M059J (cell line): ENCODE measurements at places on chromosomes 6 and 20. TPM values are rescaled to one million over a fixed set of nuclear protein-coding genes. Genes with fewer than 3 reads are reported as not detected.

- peak; percentile 96 for DNase-seq
Observed at GRCh38 chr6:117440706-117441525, 15.2 kb upstream of the ROS1 start.

- peak; percentile 67 for DNase-seq
Observed at GRCh38 chr6:52317841-52318581, 33.5 kb upstream of the MCM3 start.

DNA sequence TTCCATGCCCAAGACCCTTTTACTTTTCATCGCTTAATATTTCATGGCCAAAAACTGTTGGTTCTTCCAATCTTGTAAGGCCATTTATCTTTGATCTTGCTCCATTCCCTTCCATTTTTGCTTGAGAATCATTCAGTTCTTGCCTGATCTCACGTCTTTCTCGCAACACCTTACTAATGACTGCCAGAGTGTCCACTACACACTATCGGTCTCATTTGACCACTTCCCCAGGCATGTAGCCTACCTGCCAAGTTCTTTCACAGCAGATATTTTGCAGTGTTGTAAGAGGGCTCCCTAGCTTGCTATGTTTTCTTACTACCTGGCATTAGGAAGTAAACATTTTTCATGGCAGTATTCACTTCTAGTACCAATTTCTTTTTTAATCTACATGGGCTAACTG lies 248.0 kb downstream of the ESR1 start:
- no peak for DNase-seq

- DNase-seq = no peak
Observed at GRCh38 chr20:3166913-3167342, 6.4 kb downstream of the LZTS3 start.

DNA sequence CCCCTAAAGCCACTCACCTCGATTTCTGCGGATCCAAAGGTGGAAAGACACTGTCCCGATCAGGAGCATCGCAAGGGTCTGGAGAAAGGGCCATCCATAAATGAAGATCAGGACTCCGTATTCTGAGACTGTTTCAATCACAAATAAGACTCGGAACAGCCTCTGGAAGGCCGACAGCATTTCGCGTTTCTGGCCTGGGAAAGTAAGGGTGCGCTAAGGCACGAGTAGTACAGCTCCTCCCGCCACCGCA lies 44.6 kb downstream of the DPPA5 start:
- DNase-seq = no peak

GRCh38 chr6:148447521-148448230 lies 105.0 kb downstream of the SASH1 start:
- no peak for DNase-seq

- DNase-seq = peak; percentile 18
Observed at GRCh38 chr6:26445934-26446667, 5.8 kb downstream of the BTN3A3 start.

Gene RIMS4
- 0.02 TPM in 2 replicates for total RNA-seq

DNA sequence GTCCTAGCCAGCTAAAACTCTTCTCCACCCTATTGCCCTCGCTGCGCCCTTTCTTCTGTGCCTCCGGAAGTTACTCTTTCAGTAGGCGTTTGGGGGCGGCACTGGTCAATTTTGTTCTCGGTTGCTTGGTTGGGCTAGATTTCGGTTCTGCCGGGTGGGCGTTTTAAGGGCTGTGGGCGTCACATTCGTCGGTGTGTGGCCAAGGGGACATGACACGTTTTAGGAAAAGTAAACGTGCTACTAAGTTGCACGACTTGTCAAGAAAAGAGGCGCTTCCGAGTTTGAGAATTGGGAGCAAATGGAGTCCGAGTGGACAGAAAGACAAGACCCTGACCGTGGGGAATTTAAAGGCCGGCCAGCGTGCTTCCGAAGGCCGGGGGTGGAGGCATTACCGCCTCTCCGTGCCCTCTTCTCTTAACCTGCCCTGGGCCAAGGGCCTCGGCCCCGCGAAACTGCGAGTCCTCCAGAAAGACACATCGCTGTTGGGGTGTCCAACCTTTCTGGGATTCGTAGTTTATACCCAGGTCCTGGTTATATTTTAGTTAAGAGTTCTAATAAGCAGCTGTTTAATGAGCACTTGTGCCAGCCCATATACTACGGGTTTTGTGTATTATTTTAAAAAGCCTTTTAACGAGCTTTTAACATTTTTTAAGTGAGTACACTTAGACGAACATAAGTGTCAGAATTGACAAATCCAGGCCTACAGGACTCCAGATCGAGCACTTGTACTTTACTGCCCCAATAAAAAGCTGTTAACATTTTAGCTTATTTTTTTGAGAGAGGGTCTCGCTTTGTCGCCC lies 664 bp upstream of the BAG6 start:
- DNase-seq = no peak

- peak; percentile 100 for DNase-seq
Observed at GRCh38 chr6:158026054-158026900, 44.6 kb downstream of the SYNJ2 start.

GRCh38 chr6:32679492-32679891 lies 13.0 kb upstream of the HLA-DQB1 start:
- no peak for DNase-seq

Gene GSTA3
- total RNA-seq = 0.27 and 2.4 TPM in 2 replicates

Gene BHLHE23
- not detected in 2 replicates for total RNA-seq

DNA sequence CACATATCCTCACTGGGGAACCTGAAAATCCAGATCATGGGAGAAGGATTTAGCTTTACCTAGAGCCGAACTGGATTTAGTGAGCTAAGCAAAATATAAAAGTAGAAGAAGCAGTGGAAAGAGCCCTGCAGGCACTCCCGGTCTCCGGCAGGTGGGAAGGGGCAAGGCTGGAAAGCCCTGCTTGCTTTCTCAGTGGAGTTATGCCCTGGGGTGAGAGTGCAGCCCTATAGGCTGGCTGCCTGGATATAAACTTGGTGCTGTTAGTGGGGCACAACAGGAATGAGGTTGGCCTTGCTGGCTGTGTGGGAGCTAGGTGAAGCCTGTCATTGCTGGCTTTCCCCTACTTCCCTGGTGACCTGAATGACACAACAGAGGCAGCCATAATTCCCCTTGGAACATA lies 122.0 kb downstream of the CDK19 start:
- no peak for DNase-seq

Gene ABHD16B
- total RNA-seq = not detected in 2 replicates

- DNase-seq = peak; percentile 51
Observed at GRCh38 chr6:56771189-56771588, 128.5 kb upstream of the DST start.

Gene NEURL2
- 3.1 and 6.0 TPM in 2 replicates for total RNA-seq

DNA sequence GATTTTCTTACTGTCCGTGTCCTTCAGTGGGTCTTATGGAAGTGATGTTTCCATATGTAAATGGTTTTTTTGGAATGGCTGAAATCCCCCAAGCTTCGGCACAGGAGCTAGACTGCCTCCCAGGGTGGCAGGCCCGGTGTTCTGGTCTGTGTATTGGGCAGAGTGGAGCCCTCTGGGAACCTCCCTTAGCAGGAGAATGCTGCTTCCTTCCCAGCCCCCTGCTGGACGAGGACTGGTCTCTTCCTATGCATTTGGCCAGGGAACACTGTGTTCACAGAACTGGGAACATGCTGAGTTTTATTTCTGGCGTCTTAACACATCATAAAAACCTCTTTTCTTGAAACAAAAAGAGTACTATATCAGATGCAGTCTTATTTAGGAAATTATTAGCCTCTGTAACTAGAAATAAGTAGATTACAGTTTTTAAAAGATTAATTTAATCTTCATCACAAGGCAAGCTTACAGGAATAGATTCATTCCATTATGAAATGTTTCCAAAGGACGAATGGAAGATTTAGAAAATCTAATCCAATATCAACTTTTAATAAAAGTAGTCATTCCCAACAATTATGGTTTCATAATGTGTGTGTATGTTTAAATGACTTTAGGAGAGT lies 56.6 kb downstream of the SYTL3 start:
- peak; percentile 47 for DNase-seq

GRCh38 chr6:63140692-63141318 lies 70.5 kb upstream of the FKBP1C start:
- DNase-seq = no peak

GRCh38 chr6:1739680-1740079 lies 130.0 kb downstream of the FOXC1 start:
- DNase-seq = no peak

- DNase-seq = no peak
Observed at GRCh38 chr20:48709058-48709691, 118.6 kb downstream of the PREX1 start.

- DNase-seq = no peak
Observed at GRCh38 chr20:49542514-49542991, 25.4 kb downstream of the PTGIS start.

DNA sequence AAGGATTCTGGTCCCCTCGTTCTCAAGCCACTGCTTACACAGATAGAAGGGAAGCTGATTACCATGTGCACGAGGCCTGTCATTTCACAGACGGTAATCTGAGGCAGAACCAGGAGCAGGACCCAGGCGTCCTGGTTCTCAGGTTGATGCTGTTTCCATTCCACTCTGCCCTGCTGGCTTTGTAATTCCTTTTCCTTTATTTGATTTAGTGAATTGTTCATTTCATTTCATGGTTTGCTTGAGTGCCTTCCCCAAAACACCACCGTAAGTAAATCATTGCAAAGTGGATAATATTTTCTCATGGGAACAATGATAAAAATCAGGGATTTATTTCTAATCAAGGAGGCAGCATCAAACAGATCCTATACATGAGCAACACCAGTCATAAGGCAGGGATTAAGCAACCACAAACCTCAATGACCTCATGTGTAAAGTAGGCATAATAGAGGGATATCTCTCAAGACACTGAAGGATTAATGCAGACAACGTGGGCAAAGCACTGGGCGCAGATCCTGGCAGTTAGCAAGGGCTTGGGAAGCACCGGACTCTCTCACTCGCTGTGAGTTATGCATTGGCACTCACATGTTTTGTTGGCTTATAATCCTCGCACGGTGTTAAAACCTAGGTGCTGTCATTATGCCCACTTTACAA lies 229.5 kb upstream of the FOXQ1 start:
- DNase-seq = peak; percentile 89

Gene RCAN2
- total RNA-seq = 2.3 and 2.7 TPM in 2 replicates

DNA sequence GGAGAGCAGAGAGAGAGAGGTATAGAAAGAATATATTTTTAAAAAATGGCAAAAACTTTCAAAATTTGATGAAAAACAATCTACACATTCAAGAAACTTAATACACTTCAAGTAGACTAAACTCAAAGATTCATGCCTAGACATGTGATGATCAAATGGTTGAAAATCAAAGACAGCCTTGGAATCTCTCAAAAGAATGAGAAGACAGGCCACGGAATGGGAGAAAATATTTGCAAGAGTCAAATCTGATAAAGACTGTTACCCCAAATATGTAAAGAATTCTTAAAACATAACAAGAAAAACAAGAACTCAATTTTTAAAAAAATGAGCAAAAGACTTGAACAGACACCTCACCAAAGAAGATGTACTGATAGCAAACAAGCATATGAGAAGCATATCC lies 49.7 kb downstream of the THEMIS start:
- no peak for DNase-seq

- no peak for DNase-seq
Observed at GRCh38 chr20:47298624-47299023, 57.9 kb downstream of the ZMYND8 start.

- no peak for DNase-seq
Observed at GRCh38 chr6:105163183-105163582, 16.6 kb downstream of the POPDC3 start.

GRCh38 chr6:53585208-53585900 lies 40.5 kb upstream of the GCLC start:
- DNase-seq = no peak

DNA sequence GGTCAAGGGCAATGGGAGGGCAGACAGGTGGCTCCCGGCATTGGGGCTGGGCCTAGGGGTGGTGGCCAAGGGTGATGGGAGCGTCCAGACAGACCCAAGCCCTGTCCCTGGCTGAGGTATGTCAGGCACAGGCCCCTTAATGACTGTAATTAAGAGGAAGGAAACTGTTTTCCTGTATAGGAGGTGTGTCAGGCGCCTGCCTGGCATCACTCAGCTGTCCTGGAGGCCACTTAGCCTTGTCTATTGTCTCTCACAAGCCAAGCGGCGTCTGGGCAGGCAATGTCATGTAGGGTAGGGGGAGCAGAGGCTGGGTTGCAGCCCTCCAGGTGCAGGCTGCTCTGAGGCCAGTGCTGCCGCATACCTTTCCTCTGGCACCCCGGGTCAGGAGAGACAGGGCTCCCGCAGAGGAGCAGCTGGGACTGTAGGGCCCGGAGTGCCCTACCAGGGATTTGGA lies 3.9 kb upstream of the FAM83C start:
- no peak for DNase-seq

GRCh38 chr20:38790200-38791053 lies 15.1 kb upstream of the PPP1R16B start:
- peak; percentile 60 for DNase-seq

- no peak for DNase-seq
Observed at GRCh38 chr20:46550461-46550860, at the start of gene OCSTAMP. TSS of gene OCSTAMP (minus strand) at chr20:46550654. CDS start at chr20:46550560, 94 bp downstream.

Gene RPS6KA2
- total RNA-seq = 1.9 and 7.2 TPM in 2 replicates

Gene SEMG1
- total RNA-seq = not detected in 2 replicates

GRCh38 chr20:23225407-23226060 lies 125.1 kb upstream of the NXT1 start:
- DNase-seq = peak; percentile 94

- no peak for DNase-seq
Observed at GRCh38 chr6:62492192-62492822, 206.3 kb upstream of the KHDRBS2 start.

Gene RAET1G
- total RNA-seq = 19.7 and 20.6 TPM in 2 replicates

Gene VEGFA
- 41.2 and 65.8 TPM in 2 replicates for total RNA-seq

DNA sequence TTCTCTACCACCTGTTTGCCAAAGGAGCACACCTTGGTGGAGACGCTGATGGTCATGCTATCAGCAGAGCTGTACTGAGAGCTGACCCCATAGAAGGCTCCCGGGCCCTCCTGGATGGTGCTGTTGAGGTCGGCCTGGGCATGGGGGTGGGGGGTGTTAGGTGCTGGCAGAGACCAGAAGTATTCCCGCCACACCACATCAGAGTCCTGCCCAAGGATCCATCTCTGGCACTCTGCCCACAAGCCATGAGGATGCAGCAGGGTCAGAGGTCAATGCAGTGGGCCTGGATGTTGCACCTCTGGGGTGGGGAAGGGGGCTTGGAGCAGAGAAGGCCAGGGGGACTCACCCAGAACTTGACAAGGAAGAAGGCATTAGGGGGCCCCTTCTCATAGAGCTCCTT lies 7.4 kb downstream of the RPL10A start:
- no peak for DNase-seq

- peak; percentile 96 for DNase-seq
Observed at GRCh38 chr20:53162251-53162835, 190.2 kb downstream of the TSHZ2 start.

GRCh38 chr6:8969747-8970146 lies 534.4 kb upstream of the SLC35B3 start:
- DNase-seq = no peak

Gene TAF4
- 11.7 and 12.4 TPM in 2 replicates for total RNA-seq

DNA sequence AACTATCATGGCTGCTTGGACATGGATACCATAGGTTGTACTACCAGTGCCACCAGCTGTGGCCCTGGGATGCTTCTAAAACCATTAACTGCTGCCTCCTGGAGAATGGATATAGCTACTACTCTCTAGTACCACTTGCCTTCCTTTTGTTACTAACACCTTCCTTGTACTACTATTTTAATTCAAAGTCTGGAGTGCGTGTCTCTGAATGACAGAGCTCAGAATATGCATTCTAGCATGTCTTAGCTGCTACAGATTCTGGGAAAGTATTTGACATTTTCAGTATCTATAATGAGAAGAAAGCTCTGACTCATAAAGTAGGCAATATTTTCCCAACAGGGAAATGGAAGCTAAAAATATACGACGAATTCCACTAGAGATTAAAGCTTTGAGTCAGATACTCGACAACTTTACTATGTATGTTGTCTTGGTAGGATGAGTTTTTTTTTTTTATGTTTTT lies 112.3 kb downstream of the PFDN4 start:
- DNase-seq = peak; percentile 9

- DNase-seq = peak; percentile 40
Observed at GRCh38 chr6:17415321-17415720, 21.9 kb downstream of the CAP2 start.

Gene SLC17A2
- not detected in 2 replicates for total RNA-seq
